ENCODE measurements at places on chromosomes 16 and 17. TPM values are rescaled to one million over a fixed set of nuclear protein-coding genes. Genes with fewer than 3 reads are reported as not detected.

Gene DRC3
- total RNA-seq: 1.3 TPM

Gene ADAD2
- 0.27 TPM for total RNA-seq

Gene RPAIN
- total RNA-seq: 31.2 TPM

Gene VPS9D1
- 27.0 TPM for total RNA-seq

Gene MT4
- total RNA-seq: not detected

Gene RAC3
- total RNA-seq: 5.7 TPM

Gene CLEC18C
- total RNA-seq: not detected

Gene SRL
- not detected for total RNA-seq

Gene KRT39
- not detected for total RNA-seq

Gene CHRNE
- total RNA-seq: 0.56 TPM

Gene OR1E1
- not detected for total RNA-seq

Gene HOXB3
- 6.9 TPM for total RNA-seq

Gene EVI2B
- 14.3 TPM for total RNA-seq

Gene GRAPL
- 2.9 TPM for total RNA-seq

- H3K36me3 ChIP-seq: no peaks in the 10 kb centered on the region
- no peak overlapping the region for H3K27ac ChIP-seq
- no peak overlapping the region for H3K4me3 ChIP-seq
- no peaks in the 10 kb centered on the region for H3K27me3 ChIP-seq
- DNase-seq: no peak
These were observed 534.5 kb downstream of the TMEM114 start for GRCh38 chr16:8055761-8056160.

GRCh38 chr17:35235917-35236316 lies 7.0 kb upstream of the SLFN5 start:
- no peak overlapping the region for H3K27ac ChIP-seq
- H3K27me3 ChIP-seq: no peaks in the 10 kb centered on the region
- no peak overlapping the region for H3K4me3 ChIP-seq
- no peak for DNase-seq
- H3K4me1 ChIP-seq: no peaks in the 10 kb centered on the region
- no peaks in the 10 kb centered on the region for H3K36me3 ChIP-seq

DNA sequence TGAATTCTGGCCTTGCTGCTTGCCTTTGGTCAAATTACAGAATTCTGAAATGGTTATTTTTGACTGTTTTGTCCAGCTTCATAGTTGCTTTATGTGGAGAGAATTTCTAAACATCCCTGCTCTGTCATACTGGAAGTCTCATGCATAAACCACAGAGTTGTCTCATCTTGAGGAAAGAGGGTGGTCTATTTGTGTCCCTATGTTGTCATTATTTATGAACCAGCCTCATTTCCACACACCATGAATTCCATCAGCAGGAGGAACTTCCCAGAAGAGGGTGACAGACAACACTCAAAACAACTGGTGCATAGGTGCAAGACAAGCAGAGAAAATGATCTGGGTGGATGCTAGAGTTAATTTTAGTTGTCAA lies 525.8 kb upstream of the GOT2 start:
- no peaks in the 10 kb centered on the region for H3K36me3 ChIP-seq
- H3K27ac ChIP-seq: no peak overlapping the region
- no peaks in the 10 kb centered on the region for H3K4me1 ChIP-seq
- no peaks in the 10 kb centered on the region for H3K27me3 ChIP-seq

DNA sequence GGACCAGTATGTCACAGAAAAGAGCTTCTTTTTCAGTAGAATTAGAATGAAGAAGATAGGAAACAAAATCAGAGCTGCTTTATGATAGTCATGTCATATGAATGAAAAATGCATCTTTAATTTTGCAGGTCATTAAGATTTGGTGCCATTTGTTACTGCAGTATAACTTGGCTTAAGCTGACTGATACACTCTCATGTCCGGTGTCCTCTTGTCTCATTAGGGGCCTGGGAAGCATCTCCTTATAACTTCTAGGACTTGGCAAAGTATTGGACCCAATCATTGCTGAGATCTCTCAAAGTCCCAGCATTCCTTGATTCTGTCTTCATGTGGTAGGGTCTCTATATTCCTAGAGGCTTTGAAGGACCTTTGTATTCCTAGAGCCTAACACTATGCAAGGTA lies 559.4 kb downstream of the TOX3 start:
- no peaks in the 10 kb centered on the region for H3K36me3 ChIP-seq
- H3K27me3 ChIP-seq: no peaks in the 10 kb centered on the region
- no peak overlapping the region for H3K27ac ChIP-seq
- H3K4me3 ChIP-seq: no peak overlapping the region

DNA sequence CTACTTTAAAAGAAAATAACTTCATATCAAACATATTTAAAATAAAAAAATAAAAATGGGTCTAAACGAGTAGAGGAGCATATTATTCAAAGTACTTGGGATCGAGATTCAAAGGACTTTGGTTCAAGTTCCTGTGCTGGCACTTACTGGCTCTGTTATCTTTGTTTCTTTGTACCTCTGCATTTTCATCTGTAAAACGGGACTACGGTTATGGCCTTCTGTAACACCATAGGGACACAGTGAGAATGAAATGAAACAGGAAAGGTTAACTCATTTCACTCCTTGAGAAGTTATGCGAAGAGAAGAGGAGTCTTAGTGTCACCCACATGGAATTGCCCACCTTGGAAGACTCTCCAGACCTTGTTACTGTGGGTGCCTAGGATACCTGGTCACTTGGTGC lies 379.1 kb upstream of the CCL2 start:
- no peak overlapping the region for H3K27ac ChIP-seq
- no peaks in the 10 kb centered on the region for H3K36me3 ChIP-seq
- H3K4me3 ChIP-seq: no peak overlapping the region
- H3K4me1 ChIP-seq: no peaks in the 10 kb centered on the region

DNA sequence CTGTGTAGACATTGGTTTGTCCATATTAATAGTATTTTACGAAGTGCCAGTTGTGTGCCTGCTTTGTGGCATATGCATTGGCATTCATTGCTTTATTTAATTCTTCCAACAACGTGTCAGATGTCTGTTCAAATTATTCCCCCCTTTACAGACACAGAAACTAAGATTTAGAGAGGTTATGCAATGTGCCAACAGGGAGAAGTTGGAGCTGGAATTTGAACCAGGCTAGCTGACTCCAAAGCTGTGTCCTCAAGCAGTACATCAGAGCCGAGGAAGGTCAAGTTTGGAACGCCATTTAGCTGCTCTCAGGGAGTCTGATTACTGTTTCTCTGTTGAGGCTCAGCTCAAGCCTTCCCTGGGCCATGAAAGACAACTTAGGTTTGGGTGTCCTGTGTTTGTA lies 232.3 kb downstream of the WWOX start:
- H3K27ac ChIP-seq: no peak overlapping the region
- H3K27me3 ChIP-seq: no peaks in the 10 kb centered on the region
- no peak overlapping the region for H3K4me3 ChIP-seq
- no peaks in the 10 kb centered on the region for H3K4me1 ChIP-seq

DNA sequence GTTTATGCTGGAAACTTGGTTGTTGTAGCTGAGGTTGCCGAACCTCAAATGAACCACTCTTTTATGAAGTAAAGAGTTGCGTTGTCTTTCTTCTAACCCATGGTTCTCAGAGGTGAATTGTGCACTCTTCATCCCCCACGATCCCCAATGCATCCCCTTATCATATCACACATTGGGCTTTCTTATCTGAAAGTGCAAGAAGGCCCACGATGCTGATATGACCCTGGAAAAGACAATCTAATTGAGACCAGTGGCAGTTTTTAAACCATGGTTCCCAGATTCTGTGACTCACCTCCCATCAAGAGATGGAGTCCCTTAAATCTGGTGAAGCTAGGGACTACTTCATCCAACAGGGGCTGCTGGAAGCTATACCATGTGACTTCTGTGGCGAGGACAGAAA lies 156.3 kb upstream of the IRX3 start:
- H3K36me3 ChIP-seq: no peaks in the 10 kb centered on the region
- H3K27me3 ChIP-seq: no peaks in the 10 kb centered on the region
- no peak overlapping the region for H3K4me3 ChIP-seq
- no peak overlapping the region for H3K27ac ChIP-seq
- no peak for DNase-seq
- no peaks in the 10 kb centered on the region for H3K4me1 ChIP-seq

GRCh38 chr16:88951989-88952388 lies 25.0 kb downstream of the CBFA2T3 start:
- no peak overlapping the region for H3K4me3 ChIP-seq
- DNase-seq: no peak
- H3K27ac ChIP-seq: no peak overlapping the region
- H3K27me3 ChIP-seq: peaks cover 2% of the 10 kb centered on the region

DNA sequence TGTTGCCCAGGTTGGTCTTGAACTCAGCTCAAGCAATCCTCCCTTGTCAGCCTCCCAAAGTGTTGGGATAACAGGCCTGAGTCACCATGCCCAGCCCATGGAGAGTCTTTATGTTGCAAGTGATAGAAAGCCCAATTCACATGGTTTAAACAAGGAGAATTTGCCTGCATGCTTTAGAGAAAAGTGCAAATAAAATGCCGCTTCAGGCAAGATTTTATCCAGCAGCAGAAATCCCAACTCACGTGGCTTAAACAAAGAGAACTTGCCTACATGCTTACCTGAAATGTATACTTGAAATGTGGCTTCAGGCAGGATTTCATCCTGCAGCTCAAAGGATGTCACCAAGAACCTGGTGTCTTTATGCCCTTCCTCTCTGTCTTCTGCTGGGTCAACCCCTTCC lies 28.8 kb upstream of the XYLT2 start:
- H3K27ac ChIP-seq: no peak overlapping the region
- DNase-seq: no peak
- no peak overlapping the region for H3K4me3 ChIP-seq
- peaks cover 4% of the 10 kb centered on the region for H3K27me3 ChIP-seq

DNA sequence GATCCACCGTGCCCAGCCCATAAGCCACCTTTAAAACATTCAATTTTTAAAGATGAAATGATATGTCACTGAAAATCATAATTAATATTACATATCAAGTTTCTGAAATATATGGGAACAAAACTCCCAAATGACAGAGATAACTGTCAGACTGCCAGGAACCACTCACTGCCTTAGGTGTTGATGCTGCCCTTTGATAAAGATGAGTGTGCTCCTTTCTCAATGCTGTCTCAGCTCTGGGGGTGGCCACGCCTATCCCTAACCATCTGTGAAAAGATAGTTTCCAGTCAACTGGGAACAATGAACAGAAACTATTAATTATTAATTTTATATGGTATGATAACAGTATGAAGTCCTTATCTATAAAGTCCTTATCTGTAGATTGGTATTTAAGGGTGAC lies 177.7 kb downstream of the MYO1D start:
- no peaks in the 10 kb centered on the region for H3K4me1 ChIP-seq
- H3K36me3 ChIP-seq: no peaks in the 10 kb centered on the region
- H3K4me3 ChIP-seq: no peak overlapping the region
- no peak for DNase-seq
- no peaks in the 10 kb centered on the region for H3K27me3 ChIP-seq

DNA sequence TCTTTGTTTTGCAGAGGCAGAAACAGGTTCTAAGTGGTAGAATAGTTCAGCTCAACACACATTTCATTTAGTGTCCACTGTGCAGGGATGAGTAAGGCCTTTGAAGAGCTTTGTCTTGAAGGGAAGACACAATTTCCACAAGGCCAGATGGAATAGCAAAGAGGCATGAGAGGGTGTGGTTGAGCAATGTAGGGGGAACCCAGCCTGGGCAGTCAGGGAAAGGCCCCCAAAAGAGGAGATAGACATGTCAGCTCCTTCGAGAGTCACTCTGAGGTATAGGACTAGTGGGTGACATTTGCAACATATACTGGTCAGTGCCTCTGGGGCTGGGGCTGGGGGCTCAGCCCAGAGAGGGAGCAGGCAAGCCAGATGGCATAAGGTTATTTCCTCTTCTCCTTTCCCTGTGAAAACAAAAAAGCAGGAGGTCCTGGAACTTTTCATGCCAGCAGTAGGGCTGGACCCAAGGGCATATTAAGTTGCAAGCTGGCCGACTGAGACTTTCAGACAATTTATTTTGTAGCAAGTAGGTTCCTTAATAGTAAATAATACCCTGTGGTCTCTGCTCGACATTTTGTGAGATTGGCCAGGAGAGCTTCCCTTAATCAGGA lies 7.1 kb downstream of the ALKBH5 start:
- DNase-seq: no peak
- peaks cover 31% of the 10 kb centered on the region for H3K36me3 ChIP-seq
- H3K4me1 ChIP-seq: peaks cover 89% of the 10 kb centered on the region

DNA sequence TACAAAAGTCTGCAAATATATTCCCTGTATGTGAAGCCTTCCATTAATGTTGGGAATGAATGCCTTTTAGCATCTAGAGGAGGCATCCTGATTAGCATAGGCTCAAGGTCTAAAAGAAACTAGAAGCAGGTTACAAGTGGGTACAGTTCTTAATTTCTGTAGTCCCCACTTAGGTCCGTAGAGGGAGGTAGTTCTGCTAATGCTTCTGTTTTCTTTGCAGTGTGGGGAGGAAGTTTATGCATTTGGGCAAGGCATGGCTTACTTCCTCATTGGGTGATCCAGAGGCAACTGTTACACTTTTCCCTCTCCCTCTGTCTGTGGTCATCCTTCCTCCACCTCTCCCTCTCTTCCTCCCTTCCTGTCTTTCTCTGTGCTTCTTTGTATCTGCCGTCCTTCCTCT lies 108.4 kb upstream of the ZKSCAN2 start:
- H3K27me3 ChIP-seq: peaks cover 4% of the 10 kb centered on the region
- DNase-seq: no peak
- H3K36me3 ChIP-seq: no peaks in the 10 kb centered on the region
- no peaks in the 10 kb centered on the region for H3K4me1 ChIP-seq
- no peak overlapping the region for H3K27ac ChIP-seq

GRCh38 chr17:54972406-54973138 lies 4.0 kb downstream of the STXBP4 start:
- H3K36me3 ChIP-seq: no peaks in the 10 kb centered on the region
- DNase-seq: no peak
- no peak overlapping the region for H3K4me3 ChIP-seq
- no peaks in the 10 kb centered on the region for H3K27me3 ChIP-seq
- peaks cover 8% of the 10 kb centered on the region for H3K4me1 ChIP-seq

DNA sequence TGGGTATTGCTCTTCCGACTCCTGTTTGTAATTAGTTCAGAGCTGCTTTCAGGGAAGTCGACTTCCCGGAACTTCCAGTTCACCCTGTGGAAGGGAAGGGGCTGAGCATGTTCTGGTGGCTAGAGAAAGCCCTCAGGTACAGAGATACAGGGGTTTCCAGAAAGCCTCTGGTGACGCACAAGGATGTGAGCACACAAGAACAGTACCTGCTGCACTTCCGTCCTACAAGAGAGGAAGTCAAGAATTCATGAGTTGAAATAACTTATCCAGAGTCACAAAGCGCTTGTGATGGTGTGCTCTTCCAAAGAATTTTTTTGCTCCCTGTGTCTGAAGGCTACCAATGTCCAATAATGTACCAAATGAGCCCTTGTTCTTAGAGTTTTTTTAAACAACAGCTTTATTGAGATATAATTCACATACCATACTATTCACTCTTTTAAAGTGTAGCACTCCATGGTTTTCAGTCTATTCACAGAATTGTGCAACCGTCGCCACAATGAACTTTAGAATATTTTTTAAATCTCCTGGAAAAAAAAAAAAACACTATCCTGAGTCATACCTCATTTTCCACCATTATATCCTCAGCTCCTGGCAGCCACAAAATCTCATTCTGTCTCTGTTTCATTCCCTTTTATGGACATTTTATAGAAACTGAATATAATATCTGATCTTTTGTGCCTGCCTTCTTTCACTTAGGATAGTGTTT lies 327.6 kb downstream of the CDH13 start:
- no peaks in the 10 kb centered on the region for H3K27me3 ChIP-seq
- DNase-seq: no peak
- H3K4me3 ChIP-seq: no peak overlapping the region
- H3K27ac ChIP-seq: no peak overlapping the region
- H3K4me1 ChIP-seq: no peaks in the 10 kb centered on the region
- H3K36me3 ChIP-seq: no peaks in the 10 kb centered on the region

- H3K36me3 ChIP-seq: no peaks in the 10 kb centered on the region
- no peak overlapping the region for H3K27ac ChIP-seq
- DNase-seq: no peak
- H3K27me3 ChIP-seq: no peaks in the 10 kb centered on the region
- no peaks in the 10 kb centered on the region for H3K4me1 ChIP-seq
These were observed 8.9 kb downstream of the CPPED1 start for GRCh38 chr16:12794486-12795387.
